LNCaP clone FGC (cell line): ENCODE measurements at places on chromosomes 2 and 18.

GRCh38 chr2:10258726-10259125 is 44.0 kb upstream of the HPCAL1 start:
- peak; percentile 30 for DNase-seq

DNA sequence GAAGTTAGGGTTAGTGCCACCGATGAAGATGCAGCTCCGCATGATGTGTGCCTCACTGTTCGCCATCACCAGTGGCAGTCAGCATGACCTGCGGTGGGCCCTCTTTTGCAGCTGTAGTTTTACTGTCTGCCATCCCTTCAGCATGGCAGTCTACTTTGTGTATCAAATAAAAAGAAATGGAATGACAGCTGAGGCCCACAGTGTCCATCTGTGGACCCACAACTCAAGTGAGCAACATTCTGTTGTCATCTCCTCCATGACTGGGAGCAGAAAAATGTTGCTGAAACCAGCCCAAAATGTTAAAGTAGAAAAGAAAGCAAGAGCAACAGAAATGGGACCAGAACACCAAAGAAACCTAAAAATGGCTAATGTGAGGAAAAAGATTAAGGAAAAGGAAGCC is 128.7 kb downstream of the MEP1B start:
- DNase-seq = no peak

- DNase-seq = no peak
These were observed 121.8 kb upstream of the TMEM200C start for GRCh38 chr18:6017171-6017570.

DNA sequence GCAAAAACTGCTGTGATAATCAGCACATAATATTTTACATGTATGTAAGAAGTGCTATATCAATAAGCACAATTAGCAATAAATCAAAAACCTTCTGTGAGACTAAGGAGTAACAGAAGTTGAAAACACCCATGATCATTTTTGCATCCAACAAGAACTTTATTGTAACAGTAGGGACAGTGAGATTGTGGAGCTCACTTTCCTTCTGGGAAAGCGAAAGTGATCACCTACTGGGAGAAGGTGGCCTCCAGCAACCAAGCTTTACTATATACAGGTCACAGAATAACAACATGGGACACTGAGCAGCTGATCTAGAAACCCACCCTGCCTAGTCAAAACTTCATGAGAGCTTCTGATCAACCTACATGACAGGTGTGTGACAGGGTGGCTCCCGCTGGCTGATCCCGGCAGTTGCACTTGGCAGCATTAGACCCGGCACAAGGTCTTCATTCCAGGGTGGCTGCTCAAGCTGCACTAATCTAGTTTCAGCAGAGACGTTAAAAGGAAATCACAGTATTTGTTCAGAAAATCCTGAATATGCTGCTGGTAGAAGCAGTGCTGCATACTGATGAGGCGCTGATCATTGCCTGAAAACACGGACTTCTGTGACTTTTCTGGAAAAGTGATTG is 63.5 kb upstream of the ARL5A start:
- DNase-seq = no peak

- DNase-seq = no peak
These were observed 28.6 kb downstream of the ARID5A start for GRCh38 chr2:96565111-96565510.

DNA sequence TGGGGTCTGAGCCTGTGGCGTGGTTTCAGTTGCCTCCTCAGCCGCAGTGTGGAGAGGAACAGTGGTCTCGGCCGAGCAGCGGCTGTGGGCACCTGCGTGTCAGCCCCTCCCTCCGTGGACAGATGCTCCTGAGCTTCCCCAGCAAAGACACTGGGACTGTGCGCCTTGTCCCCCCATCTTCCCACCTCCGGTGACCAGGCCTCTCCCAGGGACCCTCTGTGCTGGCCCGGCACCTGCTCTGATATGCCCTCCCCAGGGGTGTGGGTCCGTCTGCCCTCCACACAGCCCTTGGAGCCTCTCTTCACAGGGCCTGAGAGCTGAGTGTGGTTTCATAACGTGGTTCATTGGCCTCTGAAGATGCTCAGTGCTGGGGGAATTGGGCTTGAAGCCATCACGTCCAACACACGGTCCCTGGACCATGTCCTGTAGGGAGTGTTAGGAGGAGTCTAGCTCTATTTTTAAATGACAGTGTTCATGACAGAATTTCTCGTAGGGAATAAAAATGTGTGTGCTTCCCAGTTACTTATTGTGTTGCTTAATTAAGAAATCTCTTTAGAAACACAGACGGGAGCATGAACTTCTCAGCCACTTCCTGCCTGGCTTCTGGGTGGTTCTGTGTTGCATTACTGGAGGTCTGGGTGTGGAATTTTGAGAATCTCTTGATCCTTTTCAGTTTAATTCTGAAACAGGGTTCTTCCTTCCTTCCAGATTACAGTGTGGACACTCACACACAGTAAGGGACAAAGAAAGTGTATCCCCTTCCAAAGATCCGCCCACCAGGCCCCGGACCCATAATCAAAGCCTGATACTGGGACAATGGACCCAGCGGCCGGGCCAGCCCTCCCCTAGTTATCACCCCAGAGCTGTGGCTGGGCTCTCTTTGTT is 110.7 kb downstream of the NFATC1 start:
- no peak for DNase-seq

DNA sequence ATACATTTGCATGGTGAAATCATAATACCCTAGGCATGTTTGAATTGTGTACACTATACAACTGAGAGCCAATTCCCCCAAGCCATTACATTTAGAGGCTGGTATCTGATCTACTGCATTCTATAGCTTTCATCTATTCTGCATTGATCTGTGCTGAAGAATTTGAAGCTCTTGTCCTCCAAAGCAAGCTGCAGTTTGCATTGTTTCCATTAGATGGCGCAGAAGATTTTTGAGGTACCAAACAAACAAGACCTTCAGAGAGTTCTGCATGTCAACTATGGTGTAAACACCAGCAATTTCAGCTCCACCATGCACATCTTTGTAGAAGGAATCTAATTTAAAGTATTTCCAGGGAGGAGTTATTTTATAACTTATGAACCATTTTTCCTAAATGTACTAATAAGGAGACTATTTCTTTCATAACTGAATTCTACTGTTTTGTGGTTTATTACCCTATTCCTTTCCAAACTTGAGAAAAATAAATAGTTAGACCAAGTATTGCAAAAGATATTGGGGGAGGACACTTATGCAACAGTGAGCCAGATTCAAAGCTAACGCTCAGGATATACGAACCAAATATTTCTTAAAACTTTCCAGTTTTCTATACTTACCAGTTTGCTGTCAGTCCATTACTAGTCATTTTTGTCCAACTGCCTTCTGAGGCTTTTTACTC is 761.8 kb upstream of the ACVR2A start:
- DNase-seq = peak; percentile 46

- DNase-seq = no peak
These were observed 7.6 kb downstream of the PIGN start for GRCh38 chr18:62179213-62179612.

- no peak for DNase-seq
These were observed 166.1 kb upstream of the RAB6C start for GRCh38 chr2:129813404-129813803.

- DNase-seq = no peak
These were observed 142.6 kb upstream of the GPC1 start for GRCh38 chr2:240292619-240293525.

DNA sequence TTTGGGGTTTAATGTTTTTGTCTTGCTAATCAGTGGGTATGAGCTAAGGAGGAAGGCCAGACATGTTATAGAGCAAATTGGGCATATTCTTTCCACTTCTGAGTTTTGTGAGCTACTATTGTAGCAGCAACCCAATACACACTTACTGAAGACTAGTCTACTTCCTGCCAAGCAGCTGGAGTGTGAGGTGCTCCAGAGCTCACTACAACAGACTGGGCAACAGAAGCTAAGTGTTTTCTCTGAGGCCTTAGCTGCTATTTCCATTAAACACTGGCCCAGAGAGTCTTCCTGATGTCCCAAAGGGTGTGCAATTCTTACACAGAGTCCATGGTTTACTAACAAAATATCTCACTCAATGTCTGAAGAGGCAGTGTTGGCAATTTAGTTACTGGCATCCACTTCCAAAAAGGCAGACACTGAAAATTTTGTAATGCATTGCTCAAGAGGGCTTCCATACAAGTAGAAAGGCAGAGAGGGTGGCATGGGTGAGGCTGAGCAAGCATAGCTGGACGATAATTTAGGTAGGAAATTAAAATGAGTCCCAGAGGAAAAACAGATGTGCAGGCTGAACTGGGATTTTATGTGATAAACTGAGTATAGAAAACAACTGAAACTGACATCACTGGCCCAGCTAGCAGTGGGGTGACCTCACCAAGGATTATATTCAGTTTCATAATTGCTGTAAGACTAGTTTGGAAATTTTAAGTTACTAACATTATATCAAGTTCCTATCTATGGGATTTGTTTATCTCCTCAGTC is 68.6 kb downstream of the ZC3H6 start:
- DNase-seq = no peak

DNA sequence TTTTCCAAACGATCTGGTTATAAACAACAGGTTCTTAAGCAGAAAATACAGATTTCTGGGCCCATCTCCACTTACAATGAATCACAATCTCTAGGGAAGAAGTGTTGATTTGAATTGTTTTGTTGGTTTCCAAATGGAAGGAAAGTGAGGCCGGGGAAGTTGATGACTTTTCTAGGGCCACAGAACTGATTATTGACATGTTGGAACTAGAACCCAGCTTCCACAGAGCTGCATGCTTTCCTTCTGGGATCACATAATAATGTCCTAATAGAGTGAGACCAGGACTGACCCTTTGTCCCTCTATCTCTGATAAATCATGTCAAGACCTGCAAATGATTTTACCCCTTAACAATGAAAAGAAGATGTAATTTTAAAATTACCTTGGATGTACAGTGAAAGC is 332.2 kb downstream of the OSR1 start:
- DNase-seq = no peak

DNA sequence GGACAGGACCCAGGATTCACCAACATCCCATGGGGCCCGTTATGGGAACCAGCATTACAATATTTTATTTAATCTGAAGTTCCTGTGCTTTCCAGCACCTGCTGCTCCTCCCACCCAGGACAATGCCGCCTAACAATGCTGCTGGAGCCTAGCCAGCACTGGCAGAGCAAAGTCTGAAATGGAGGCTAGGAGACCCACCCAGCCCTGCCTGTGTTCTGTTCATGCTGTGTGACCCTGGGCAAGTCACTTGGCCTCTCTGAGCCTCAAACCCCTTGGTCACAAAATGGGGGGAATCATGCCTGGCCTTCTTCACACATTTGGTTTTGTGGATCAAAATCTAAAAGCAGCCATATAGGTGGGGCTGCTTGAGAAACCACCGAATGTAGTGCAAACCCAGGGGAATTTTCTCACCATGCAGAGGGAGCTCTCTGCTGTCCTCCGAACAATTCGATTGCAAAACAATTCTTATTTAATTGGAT is 38.5 kb upstream of the ODC1 start:
- no peak for DNase-seq
